NCI-H187 treated with DMSO at 0.1 percent for 48 hours (cell line): ENCODE measurements at places on chromosomes 5 and 9.

DNA sequence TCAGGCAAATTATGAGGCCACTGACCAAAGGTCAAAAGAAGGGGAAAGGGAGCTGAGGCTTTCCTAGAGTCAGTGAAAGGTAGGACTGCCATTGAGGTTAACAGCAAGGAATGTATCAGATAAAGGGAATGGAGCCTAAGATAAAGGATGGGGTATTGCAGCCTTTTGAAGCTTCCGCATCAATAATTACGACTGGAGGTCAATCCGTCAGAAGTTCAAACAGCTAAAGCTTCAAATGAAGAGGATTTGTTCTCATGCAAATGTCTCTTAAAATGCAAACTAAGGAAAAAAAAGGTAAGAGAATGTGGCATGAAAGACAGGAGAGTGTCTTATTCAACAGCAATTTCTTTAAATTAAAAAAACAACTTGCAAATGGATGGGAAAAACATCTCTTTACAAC lies 341.1 kb upstream of the RGMB start:
- no peak for DNase-seq

GRCh38 chr5:169744336-169744735 lies 107.3 kb downstream of the DOCK2 start:
- DNase-seq = no peak

- no peak for DNase-seq
These were observed 532.0 kb upstream of the GRAMD2B start for GRCh38 chr5:125891061-125891725.

DNA sequence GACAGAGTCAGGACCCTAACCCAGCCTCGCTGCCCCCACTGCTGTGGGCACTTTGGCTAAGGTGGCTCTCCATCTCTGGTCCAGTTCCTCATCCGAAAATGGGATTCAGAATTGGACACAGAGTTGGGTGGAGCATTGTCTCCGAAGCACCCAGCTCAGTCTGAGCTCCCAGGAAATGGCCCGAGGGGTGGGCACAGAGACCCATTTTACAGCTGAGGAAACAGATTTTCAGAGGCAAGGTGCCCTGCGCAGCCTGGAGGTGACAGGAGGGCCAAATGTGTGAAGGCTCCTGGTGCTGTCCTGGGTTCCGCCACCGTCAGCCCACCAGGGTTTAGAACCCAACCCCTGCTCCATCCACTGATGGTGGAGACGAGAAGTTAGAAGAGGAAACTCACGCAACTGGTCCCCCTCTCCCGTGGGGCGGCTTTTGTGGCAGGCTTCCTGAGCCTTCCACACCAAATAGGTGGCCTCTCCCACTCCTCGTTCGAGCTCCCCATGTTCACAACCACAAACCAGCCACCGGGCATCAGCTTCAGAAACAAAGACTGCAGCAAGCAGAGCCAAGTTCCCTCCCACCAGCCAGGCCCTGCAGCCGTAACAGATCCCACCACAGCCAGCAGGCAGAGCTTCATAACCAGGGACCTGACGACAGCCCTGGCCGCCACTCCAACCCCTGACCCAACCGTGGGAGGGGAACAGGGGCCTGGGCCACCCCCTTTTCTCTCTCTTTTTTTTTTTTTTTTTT lies 90.9 kb upstream of the LMX1B start:
- no peak for DNase-seq

- DNase-seq = no peak
These were observed 42.1 kb downstream of the OTULIN start for GRCh38 chr5:14706615-14707021.

- no peak for DNase-seq
These were observed 569.8 kb downstream of the CTNND2 start for GRCh38 chr5:11334404-11334803.

DNA sequence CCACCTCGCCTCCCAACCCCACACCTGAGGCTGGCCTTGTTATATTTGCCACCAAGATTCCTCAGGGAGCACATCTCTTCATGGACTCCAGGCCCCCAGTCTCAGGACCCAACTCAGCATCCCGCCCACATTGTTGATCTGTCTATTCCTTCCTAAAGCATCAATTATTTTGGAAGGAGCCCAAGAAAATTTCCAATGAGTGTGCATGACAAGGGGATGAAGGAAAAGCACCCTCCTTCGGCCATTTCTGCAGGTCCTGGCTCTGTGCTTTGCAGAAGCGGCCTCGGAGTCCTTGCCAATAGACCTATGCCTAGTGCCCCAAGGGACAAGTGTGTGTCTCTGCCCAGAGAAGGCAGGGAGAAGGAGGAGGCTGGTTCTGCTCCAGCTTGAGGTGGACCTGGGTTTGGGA lies 273.2 kb downstream of the GADD45G start:
- no peak for DNase-seq

DNA sequence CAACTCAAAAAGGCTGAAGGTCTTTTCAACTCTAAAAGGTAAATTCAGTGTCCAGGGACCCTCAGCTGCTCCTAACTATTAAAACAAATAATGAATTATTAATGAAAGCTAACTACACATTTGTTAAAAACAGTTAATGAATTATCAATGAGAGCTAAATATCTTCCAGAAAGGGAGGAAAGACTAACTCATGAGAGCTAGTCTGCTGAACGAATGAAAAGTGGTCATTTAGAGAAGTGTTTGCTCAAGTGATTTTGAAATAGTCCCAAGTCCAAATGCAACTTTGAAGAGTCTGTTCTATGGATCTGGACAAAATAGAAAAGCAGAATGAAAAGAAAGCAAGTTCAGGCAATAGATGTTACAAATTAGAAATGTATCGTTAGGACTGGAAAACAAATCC lies 133.9 kb upstream of the SPEF2 start:
- DNase-seq = no peak

GRCh38 chr5:150124111-150124557 lies 31.5 kb downstream of the PDGFRB start:
- DNase-seq = no peak

GRCh38 chr5:132763181-132764036 lies 13.6 kb downstream of the SEPTIN8 start:
- no peak for DNase-seq

DNA sequence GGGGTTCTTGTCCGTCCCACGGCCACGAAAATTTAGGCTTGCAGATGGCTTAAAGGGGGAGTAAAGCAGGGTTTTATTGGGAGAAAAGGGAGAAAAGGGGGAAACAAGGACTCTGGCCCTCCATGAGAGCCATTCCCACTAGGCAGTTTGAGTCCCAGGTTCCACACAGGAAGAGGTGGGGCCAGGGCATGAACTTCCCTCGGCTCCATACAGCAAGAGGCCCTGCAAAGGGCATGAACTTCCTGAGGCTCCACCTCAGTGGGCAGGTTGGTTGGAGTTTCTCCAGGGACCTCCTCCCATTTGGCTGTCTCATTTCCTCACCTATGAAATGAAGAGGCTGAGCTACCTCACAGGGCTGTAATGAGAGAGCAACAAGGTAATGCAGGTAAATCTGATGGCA lies 229.7 kb downstream of the MAT2B start:
- DNase-seq = no peak

GRCh38 chr9:109158651-109159050 lies 8.4 kb downstream of the FRRS1L start:
- DNase-seq = no peak

DNA sequence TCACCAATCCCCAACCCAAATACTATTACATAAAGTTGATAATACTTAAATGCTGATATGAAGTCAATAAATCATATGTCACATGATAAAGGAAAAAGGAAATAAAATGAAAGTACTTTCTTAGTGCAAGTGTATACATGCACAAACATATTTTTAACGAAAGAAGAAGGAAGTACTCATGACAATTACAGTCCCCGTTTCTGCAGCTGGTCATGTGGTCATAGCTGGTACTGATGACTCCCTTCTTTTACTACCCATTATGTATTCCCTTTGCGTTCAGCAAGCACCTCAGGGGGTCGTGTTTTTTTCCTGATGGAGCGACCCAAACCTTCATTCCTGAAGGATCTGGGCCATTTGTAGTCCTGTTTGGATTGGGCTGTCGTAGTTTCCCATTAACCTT lies 27.3 kb downstream of the CENPP start:
- no peak for DNase-seq

GRCh38 chr5:69238760-69239251 lies 4.1 kb downstream of the CDK7 start:
- no peak for DNase-seq

DNA sequence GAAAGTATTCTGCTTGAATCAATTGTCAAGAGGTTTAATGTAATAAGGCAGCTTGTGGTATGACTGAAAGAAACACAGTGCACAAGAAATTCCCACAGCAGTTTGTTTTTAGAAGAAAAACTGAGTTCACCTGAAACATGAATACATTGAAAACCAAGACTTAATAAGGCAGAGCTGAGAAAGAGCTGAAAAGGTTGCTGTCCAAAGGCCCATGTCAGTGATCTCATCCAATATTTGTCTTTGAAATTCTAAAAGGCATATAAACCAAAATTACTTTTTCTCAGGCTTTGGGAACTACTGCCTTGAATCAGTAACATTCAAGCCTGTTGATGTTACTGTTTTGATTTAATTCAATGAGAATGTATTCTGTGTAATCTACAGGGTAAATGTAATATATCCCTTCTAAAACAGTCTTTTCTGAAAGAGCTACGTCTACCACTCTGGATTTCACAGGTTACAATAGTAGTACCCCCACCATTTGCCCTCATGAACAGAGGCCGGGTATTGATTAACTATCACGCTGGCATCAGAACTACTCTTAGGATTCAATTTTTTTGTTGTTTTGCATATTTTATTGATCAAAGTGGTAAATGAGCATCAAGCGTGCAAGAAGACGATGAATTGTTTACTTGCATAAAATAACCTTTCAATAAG lies 57.8 kb downstream of the PPIC start:
- no peak for DNase-seq

DNA sequence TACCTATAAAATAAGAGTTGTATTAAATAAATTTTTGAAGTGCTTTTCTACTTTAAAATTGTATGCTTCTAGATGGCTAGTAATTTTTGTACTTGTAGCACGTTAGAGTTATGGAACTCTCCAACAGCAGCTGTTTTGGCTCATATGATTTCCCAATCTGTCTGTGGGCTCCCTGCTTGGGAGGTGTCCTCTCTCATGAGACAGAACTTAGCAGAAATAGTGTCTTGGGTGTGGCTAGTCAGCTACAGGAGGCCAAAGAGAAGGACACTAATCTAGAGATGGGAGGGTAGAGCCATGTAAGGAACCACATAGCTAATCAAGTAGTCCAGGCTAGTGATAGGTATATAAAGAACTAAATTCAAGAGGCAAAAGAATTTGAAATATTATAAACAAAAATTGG lies 78.4 kb upstream of the DAB2 start:
- no peak for DNase-seq

DNA sequence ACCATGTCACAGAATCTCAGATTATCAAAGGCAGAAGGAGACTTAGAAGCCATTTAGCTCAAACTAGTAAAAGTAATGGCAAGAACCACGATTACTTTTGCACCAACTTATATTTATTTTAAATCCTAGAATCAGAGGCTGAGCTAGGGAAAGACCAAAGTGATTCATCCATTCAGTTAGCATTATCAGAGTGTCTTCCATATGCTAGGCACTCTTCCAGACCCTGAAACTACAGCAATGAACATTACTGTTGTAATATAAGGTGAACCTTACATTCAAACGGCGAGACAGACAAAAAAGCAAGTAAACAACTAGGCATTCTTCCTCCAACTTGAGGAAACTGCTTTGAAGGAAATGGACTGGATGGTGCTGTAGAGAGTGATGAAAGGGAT lies 7.9 kb downstream of the PDE6A start:
- no peak for DNase-seq

GRCh38 chr9:122192914-122193525 lies 33.3 kb downstream of the MORN5 start:
- DNase-seq = no peak

GRCh38 chr9:127803507-127804352 lies 1.0 kb downstream of the FPGS start:
- no peak for DNase-seq

DNA sequence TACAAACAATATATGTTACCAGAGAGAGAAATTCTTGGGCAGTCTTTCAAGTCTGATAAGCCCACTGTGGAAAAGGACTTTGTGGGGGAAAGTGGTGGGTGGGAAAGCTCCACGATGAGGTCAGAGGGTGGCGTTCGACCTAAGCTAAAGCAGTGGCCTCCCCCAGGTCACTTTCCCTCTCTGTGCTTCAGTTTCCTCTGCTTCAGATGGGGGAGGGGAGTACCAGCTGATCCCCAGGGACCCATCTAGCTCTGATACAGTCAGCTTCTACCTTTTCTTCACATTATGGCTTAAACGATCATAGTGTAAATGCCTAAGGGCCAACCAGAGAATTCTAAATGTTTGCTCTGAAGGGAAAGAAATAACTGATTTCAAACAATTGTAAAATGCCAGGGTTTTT lies 36.6 kb upstream of the ARSB start:
- no peak for DNase-seq

GRCh38 chr9:93686127-93686879 lies 109.9 kb downstream of the PHF2 start:
- DNase-seq = no peak

DNA sequence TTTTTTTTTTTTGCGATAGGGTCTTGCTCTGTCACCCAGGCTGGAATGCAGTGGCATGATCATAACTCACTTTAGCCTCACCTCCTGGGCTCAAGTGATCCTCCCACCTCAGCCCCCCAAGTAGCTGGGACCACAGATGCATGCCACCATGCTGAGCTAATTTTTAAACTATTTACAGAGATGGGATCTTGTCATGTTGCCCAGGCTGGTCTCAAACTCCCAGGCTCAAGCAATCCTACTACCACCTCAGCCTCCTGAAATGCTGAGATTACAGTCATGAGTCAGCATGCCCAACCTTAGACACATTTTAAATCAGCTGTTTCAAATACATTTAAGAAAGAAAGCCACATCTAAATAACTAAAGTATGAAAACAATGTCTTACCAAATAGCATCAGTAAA lies 439.0 kb downstream of the EBF1 start:
- no peak for DNase-seq

DNA sequence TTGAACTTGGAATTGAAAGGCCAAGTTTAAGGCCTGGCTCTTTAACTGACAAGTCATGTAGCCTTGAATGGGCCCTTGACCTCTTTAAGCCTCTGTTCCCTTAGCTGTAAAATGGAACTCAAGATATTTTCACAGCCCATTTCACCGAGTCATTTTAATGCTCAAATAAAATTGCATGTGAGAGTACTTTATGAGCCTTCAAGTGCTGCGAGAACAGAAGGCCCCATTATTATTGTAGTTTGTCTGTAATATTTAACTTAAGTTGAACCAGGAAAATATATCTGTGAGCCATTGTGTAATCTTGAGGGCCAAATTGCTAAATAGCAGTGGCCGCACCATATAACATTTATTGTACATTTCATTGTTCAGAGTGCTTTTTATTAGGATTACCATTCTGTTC lies 249.9 kb downstream of the NTRK2 start:
- no peak for DNase-seq
